ENCODE measurements at places on chromosomes 1 and 21.
A peak's percentile ranks its signal among the peaks of the same experiment; 100 is the strongest.

GRCh38 chr1:159799446-159799985, 2.6 kb upstream of the FCRL6 start:
- no peak for DNase-seq

DNA sequence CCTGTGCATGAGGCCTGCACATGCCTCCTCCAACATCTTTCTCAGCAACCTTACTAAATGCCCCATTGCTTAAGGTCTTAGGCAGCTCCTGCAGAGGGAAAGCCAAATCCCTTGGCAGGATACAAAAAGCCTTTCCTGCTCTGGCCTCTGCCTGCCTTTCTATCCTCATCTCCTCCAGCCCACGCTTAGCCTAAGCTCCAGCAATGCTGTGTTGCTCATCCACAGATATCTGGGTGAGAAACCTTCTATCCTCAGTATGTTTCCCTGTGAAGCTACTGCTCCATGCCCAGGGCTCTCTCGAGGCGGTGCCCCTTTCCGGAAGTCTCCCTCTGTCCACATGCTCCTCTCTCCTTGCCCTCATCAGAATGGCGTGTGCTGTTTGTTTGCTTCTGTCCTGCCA, 37.0 kb upstream of the CCSAP start:
- no peak for DNase-seq

DNA sequence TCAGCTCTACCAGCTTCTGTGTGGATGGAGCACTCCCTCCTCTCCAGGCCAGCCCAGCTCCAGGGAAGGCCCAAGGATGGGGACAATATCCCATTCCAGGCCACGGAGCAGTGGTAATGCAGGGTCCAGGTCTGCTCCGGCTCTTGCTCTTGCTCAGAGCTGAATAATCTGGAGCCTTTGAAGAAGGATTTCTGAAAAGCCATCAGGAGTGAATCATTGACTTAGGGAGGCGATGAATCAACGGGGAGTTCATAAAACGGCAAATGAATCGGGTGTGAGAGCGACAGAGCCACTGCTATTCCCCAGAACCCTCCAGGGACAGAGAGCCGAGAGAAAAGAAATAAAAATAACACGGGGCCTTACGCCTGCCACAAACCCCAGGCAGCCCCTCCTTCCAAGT, 7.7 kb downstream of the POU3F1 start:
- no peak for DNase-seq

GRCh38 chr1:196590012-196590708, 18.1 kb downstream of the KCNT2 start:
- no peak for DNase-seq

DNA sequence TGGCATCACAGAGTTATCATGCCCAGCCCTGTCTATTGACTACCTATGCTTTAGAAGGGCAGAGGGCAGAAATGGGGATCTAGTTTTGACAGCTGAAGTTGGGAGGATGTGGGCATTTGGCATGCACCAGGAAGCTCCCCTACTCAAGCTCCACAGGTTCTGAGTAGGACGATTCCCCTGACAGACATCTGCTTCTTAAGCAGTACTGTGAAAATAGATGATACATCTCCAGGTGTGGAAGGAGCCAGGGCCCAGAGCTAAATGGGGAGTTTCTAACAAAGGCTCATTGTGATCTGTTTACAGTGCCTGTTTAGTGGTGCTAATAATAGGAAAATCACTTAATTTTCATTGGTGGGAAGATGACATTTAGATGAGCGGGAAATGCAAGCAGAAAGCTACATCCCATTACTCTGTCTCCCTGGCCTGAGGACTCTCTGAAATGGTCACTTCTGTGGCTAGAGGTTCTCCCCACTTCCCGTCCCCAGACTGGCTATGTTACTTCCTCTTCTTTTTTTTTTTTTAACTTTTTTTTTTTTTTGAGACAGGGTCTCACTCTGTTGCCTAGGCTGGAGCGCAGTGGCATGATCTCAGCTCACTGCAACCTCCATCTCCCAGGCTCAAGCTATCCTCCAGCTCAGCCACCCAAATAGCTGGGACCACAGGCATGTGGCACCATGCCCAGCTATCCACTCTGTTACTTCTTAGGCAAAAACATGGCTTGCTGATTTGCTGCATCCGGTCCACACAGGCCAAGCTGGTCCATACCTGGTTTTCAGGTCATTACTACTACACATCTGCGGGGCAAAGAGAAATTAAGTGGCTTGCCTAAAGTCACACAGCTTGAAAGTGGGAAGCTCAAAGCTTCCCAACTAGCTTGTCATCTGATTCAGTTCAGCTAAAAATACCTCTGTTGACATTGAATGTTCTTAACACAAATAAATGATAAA, 23.2 kb upstream of the CNIH3 start:
- peak; percentile 3 for DNase-seq

DNA sequence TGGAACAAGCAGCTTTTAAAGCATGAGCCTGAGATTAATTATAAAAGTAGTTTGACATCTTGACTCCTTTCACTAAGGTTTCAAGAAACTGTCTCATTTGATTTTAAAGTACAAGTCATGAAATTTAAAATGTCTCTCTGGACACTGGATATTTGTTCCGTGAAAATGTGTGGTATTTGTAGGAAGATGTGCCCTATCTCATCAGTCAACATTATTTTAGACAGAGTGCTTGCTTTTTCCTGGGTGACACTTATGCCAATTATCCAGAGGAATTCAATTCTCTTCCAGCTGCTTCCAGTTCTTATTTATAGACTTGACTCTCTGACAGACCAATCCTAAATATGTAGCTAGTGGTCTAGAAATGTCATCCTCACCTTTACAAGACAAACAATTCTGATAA, 300.4 kb downstream of the PLA2G4A start:
- DNase-seq = no peak

DNA sequence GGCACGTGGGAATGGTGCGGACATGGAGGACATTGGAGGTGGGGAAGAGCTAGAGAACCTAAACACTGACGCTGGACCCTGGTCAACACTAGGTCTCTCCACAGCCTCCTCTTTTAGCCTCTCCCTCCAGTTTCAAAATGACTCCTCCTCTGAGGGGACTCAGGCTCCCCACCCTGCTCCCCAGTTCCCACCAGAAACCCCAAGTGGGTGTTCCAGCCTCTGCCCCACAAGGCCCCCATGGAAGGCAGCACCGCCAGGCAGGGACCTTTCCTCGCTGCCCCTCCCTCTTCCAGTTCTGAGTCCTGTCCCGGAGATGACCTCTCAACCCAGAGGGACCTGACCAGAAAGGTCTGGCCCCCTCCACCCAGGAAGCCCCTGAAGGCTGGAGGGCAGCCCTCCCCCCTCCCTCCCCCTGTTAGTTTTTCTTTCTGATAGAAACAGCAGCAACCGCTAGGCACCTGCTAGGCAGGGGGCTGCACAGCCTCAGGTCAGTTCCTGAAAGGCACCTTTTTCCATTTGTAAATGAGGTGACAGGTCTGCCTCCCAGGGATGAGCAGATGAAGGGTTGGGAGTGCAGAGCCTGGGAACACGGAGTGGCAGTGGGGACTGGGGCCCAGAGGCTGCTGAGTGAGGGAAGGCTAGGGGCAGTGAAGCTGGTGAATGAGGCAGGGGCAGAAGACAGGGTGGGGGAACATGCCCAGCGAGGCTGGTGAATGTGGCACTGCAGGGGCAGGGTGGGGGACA, 9.3 kb upstream of the ITGB2 start:
- no peak for DNase-seq

DNA sequence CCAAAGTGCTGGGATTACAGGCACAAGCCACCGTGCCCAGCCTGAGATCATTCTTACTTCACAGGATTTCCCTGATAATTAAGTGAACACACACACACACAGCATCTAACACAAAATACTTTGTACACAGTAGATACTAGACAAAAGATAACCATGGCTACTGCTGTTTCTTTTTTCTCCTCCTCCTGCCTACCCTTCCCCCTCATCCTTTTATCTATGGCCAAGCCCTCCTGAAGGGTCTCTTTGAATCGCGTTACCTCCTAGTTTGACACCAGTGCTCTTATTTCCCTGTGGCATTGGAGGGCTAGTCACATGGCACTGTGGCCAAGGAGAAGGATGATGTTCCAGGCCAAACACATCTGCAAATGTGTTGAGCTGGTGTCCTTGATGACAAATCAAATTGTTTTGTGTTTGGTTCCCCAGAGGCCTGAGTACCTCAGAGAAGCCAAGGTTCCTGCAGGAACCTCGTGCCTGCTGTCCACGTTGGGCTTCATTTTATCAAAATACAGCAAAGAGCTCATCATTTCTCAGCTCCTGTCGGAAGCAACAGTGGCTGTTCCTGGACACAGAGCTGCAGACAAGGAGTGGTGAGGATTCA, 20.6 kb downstream of the NDUFS5 start:
- no peak for DNase-seq

DNA sequence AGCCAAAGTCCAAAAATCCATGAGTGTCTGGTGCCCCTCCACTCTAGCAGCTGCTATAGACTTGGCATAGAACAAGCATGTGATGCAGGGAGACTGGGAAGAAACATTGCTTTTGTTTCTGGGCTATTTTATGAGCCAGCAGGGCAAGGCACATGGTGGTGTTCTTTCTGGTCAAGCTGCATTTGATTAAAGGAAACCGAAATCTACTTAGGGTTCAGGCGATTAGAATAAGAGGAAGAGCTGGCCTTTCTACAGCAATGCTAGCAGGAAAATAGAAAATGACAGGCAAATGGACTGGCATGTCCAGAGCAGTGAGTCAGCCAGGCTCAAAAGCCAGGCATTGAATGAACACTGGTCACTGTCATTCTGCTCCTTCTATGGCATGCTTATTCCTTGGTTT, 28.5 kb upstream of the ARHGAP29 start:
- no peak for DNase-seq

- no peak for DNase-seq
These were observed 119.0 kb downstream of the PEX14 start for GRCh38 chr1:10593750-10594149.
